Mucosa of descending colon (tissue), 3 donors: ENCODE measurements at places on chromosomes 13 and 19.

GRCh38 chr19:35216833-35217648, 11.5 kb downstream of the FAM187B start:
- DNase-seq, result no peak

DNA sequence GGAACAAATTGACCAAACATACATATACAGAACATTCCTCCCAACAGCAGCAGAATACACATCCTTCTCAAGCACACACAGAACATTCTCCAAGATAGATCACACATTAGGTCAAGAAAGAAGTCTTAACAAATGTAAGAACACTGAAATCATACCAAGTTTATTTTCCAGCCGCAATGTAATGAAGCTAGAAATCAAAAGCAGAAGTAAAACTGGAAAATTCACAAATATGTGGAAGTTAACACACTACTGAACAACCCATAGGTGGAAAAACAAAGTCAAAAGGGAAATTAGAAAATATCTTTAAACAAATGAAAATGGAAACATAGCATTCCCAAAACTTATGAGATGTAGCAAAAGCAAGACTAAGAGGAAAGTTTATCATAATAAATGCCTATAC, 692.6 kb downstream of the DIAPH3 start:
- DNase-seq, result no peak

DNA sequence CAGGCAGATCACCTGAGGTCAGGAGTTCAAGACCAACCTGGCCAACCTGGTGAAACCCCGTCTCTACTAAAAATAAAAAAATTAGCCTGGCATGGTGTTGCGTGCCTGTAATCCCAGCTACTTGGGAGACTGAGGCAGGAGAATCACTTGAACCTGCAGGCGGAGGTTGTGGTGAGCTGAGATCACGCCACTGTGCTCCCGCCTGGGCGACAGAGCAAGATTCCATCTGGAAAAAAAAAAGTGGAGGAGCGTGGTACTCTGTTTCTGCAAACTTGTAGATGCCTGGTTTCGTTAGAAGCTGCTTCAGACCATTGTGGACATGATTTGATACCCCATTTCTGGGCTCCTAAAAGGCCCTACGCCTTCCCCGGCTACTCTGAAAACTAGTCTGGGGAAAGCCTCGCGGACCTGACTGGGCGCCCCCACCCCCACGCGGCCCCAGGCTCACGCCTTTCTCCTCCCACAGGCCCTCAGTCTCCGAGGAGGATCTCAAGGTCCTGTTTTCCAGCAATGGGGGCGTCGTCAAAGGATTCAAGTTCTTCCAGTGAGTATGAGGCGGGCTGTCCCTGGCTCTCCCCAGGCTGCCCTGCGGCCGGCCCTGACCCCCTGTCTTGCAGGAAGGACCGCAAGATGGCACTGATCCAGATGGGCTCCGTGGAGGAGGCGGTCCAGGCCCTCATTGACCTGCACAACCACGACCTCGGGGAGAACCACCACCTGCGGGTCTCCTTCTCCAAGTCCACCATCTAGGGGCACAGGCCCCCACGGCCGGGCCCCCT, 11.5 kb downstream of the PLPPR3 start:
- DNase-seq, result no peak

DNA sequence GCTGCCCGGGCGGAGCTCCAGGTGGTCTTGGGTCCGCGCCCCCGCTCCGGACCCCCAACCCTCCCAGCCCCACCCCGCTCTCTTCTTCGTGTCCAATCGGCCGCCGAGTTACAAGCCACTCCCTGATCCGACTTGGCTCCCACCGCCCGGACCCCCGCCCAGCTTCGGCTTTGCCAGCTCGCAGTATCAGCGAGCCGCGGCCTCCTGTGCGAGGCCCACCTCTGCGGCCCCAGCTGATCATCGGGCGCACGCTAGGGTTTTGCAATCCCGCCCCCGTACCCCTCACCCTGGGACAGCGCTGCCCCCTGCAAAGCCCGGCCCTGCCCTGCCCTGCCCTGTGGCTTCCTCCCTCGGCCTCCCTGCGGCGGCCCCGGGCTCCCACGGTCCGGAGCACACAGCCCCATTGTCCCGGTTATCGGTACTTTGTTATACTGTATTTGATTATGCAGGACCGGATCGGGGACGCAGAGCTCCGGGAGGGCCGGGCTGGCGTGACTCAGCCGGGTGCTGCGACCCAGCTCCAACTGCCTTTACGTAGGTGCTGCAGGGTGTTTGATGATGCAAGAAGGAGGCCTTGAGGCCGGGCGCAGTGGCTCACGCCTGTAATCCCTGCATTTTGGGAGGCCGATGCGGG, 598 bp upstream of the LPAR2 start:
- DNase-seq, result peak; percentile 48

DNA sequence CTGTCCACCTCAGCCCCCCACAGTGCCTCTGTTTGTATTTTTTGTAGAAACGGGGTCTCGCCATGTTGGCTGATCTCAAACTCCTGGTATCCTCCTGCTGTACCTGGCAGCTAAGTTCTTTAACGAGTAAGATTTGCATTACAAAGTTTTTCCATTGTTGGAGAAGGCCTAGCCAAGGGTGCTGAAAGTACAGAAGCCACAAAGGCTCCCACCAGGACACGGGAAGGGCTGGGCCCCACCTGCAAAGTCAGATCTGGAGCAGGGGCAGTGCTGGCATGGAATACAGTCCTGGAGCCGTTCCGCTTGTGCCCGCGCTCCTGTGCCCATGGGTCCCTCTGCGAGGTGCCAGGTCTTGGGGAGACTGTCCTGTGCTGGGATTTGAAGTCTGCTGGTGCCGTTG, 12.1 kb downstream of the FZR1 start:
- DNase-seq, result no peak

- DNase-seq, result no peak
These were observed 393.3 kb downstream of the IRS2 start for GRCh38 chr13:109393045-109393444.

- no peak for DNase-seq
These were observed 2.1 kb upstream of the SIGLEC8 start for GRCh38 chr19:51460164-51460992.
